ENCODE measurements at places on chromosomes 11 and 22. TPM values are rescaled to one million over a fixed set of nuclear protein-coding genes. Genes with fewer than 3 reads are reported as not detected.

DNA sequence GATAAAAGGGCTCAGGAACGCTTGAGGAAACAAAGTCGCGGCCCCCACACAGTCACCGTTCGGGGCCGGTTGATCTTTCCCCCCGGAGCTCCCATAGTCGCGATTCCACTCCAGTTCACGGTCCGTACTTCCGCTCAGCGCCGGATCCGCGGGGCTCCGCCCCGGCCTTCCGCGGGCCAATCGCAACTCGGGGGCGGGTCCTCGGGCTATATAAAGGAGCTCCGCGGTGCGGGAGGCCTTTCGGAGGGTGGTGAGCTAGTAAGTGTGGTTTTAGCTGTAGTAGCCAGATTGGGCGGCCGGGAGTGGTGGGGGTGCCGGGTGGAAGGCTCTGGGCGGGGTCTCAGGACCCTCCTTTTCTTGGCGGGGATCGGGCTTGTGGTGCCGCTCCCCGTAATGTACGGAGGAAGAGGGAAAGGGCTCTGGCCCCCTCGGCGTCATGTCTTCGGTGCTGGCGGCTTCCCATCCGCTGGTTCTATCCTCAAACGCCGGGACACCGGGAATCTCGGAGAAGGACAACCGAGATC lies at the start of the genes C11orf98 and CSKMT:
Gene C11orf98 (minus strand): TSS at position 136 of the 524 bp plus-strand sequence. CDS start 41 bp downstream, at position 95.
Gene CSKMT (plus strand): TSS at position 238 of the 524 bp plus-strand sequence. CDS start 568 bp downstream, outside the sequence.
- H3K4me1 ChIP-seq, result no peaks in the 10 kb centered on the region
- peak within 1 kb of the TSS; percentile 93 for H3K27ac ChIP-seq
- H3K4me3 ChIP-seq, result peak within 1 kb of the TSS; percentile 80
- peak; percentile 94 for DNase-seq
- H3K27me3 ChIP-seq, result no peaks in the 10 kb centered on the region

- H3K27me3 ChIP-seq, result no peaks in the 10 kb centered on the region
- no peaks in the 10 kb centered on the region for H3K4me1 ChIP-seq
- no peak overlapping the region for H3K4me3 ChIP-seq
- no peaks in the 10 kb centered on the region for H3K36me3 ChIP-seq
- no peak for DNase-seq
- H3K27ac ChIP-seq, result no peak overlapping the region
These were observed 142.4 kb downstream of the DSCAML1 start for GRCh38 chr11:117654281-117655255.

- no peak overlapping the region for H3K4me3 ChIP-seq
- H3K27me3 ChIP-seq, result no peaks in the 10 kb centered on the region
- DNase-seq, result no peak
- H3K4me1 ChIP-seq, result no peaks in the 10 kb centered on the region
These were observed 120.1 kb upstream of the SLC5A12 start for GRCh38 chr11:26841818-26842473.

- H3K36me3 ChIP-seq, result no peaks in the 10 kb centered on the region
- no peak for DNase-seq
- H3K27me3 ChIP-seq, result no peaks in the 10 kb centered on the region
- no peaks in the 10 kb centered on the region for H3K4me1 ChIP-seq
- H3K4me3 ChIP-seq, result no peak overlapping the region
These were observed 47.3 kb downstream of the IGF2 start for GRCh38 chr11:2091786-2092463.

The ALG9 gene
- 31.2 TPM for total RNA-seq

- peak overlapping the region; percentile 40 for H3K27ac ChIP-seq
- no peaks in the 10 kb centered on the region for H3K27me3 ChIP-seq
- no peak for DNase-seq
- H3K36me3 ChIP-seq, result peaks cover 35% of the 10 kb centered on the region
These were observed 7.0 kb downstream of the UNC93B1 start for GRCh38 chr11:67996622-67997474.

GRCh38 chr11:17432002-17432401 lies 43.5 kb upstream of the KCNJ11 start:
- H3K27me3 ChIP-seq, result no peaks in the 10 kb centered on the region
- H3K4me3 ChIP-seq, result no peak overlapping the region
- no peaks in the 10 kb centered on the region for H3K36me3 ChIP-seq

GRCh38 chr11:121478226-121478894 lies 25.6 kb upstream of the SORL1-AS1 start:
- no peak overlapping the region for H3K27ac ChIP-seq
- no peaks in the 10 kb centered on the region for H3K36me3 ChIP-seq
- no peaks in the 10 kb centered on the region for H3K27me3 ChIP-seq
- H3K4me3 ChIP-seq, result no peak overlapping the region

GRCh38 chr22:46057246-46058090 lies 80.5 kb upstream of the WNT7B start:
- H3K27me3 ChIP-seq, result no peaks in the 10 kb centered on the region
- peak overlapping the region; percentile 97 for H3K27ac ChIP-seq
- no peaks in the 10 kb centered on the region for H3K36me3 ChIP-seq
- H3K4me3 ChIP-seq, result peak overlapping the region; percentile 0
- DNase-seq, result no peak

DNA sequence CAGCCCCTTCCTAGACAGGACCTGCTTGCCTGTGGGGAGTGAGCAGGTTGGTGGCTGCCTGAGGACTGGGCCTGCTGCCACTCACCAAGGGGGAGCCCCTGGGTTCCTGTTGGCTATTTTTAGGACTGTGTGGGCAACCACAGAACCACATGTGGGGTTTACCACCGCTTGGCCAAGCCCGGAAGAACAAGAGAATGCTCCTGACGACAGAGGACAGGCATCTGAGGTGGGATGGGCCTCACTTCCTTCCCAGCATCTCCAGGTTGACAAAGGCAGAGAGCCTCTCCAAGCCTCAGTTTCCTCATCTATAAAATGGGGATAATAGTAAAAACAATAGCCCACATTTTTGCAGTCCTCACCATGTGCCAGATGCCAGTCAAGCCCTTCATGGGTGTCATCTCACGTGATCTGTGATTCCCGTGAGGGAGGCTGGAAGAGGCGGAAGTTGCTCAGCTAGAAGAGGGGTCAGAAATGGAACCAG lies 43.6 kb downstream of the LRRC32 start:
- H3K27ac ChIP-seq, result no peak overlapping the region
- no peaks in the 10 kb centered on the region for H3K27me3 ChIP-seq
- no peak overlapping the region for H3K4me3 ChIP-seq
- H3K4me1 ChIP-seq, result peaks cover 23% of the 10 kb centered on the region
- H3K36me3 ChIP-seq, result no peaks in the 10 kb centered on the region

DNA sequence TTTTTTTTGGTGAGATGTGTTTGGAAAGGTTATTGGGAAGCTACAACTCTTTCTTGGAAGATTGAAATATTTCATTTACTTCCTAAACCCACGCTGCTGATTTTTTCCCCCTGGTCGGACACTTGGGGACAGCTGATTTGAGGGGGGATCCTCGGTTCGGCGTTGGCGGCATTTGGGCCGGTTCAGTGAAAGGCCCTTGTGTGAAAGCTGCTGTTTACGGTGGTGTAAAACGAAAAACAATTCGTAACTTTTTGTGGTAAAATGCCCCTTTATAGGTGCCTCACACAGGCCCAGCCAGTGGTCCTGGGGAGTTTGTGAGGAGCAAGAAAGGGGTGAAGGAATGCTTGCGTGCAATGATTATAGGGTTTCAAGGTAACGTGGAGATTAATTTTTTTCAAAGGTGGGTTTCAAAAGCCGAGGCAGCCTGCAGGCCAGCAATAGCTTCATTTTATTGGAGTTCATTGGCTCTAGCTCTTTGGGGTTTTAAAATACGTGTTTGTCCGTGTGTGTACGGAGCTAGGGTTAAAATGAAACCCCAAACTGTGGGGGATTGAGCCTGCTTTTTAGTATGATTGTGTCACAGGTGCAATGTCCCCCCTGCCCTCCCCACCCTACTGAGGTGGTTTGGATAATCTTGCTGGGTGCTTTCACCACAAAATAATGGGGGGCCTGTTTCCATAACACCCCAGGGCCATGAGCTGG lies 77.2 kb upstream of the PPARA start:
- peak overlapping the region; percentile 73 for H3K27ac ChIP-seq
- DNase-seq, result no peak
- H3K27me3 ChIP-seq, result no peaks in the 10 kb centered on the region
- no peaks in the 10 kb centered on the region for H3K36me3 ChIP-seq
- H3K4me3 ChIP-seq, result peak overlapping the region; percentile 85

DNA sequence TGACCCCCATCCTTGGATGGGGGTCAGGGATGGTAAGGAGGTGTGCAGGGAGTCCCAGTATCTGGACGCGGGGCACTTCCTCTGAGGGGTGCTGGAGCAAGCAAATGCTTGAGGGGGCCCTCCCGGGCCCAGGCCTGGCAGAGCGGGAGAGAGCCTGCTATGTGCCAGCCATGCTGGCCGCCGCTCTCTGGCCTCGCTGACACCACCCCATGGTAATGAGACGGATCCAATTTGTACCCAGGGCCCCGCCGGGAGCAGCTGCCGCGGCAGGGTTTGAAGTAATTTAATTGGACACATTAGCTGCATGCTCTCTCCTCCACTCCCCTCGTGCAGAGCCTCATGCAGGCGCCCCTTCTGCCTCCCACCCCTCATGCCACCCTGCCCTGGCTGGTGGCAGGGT lies 6.3 kb downstream of the SYT7 start:
- H3K27ac ChIP-seq, result no peak overlapping the region
- no peak overlapping the region for H3K4me3 ChIP-seq
- H3K36me3 ChIP-seq, result no peaks in the 10 kb centered on the region
- DNase-seq, result no peak
- H3K27me3 ChIP-seq, result no peaks in the 10 kb centered on the region

- H3K4me1 ChIP-seq, result no peaks in the 10 kb centered on the region
- no peak overlapping the region for H3K4me3 ChIP-seq
- no peak overlapping the region for H3K27ac ChIP-seq
- DNase-seq, result no peak
These were observed 695.3 kb downstream of the TBC1D22A start for GRCh38 chr22:47457509-47458300.

- no peaks in the 10 kb centered on the region for H3K4me1 ChIP-seq
- peaks cover 3% of the 10 kb centered on the region for H3K36me3 ChIP-seq
- no peak overlapping the region for H3K27ac ChIP-seq
- no peak for DNase-seq
- H3K27me3 ChIP-seq, result no peaks in the 10 kb centered on the region
These were observed 19.2 kb downstream of the FAM118A start for GRCh38 chr22:45328822-45329529.

The XKR3 gene
- total RNA-seq, result not detected

DNA sequence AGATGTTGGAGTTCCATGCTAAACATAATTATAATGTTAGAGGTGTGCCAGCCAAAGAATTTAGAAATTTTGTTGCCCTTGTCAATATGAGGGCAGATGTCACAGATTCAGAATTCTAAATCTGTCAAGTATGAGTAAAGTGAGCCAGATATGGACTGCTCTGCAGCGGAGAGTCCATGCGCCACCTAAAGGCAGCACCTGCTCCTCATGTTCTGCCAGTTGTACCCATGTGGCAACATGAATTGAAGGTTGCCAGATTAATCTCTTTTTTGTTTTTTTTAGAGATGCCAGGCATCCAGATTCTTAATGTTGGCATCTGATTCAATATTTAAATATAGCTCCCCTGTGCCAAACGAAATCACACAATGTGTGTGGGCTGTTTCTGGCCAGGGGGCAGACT lies 678.6 kb upstream of the ANO5 start:
- no peaks in the 10 kb centered on the region for H3K36me3 ChIP-seq
- H3K27me3 ChIP-seq, result no peaks in the 10 kb centered on the region
- H3K4me1 ChIP-seq, result no peaks in the 10 kb centered on the region
- H3K27ac ChIP-seq, result no peak overlapping the region

DNA sequence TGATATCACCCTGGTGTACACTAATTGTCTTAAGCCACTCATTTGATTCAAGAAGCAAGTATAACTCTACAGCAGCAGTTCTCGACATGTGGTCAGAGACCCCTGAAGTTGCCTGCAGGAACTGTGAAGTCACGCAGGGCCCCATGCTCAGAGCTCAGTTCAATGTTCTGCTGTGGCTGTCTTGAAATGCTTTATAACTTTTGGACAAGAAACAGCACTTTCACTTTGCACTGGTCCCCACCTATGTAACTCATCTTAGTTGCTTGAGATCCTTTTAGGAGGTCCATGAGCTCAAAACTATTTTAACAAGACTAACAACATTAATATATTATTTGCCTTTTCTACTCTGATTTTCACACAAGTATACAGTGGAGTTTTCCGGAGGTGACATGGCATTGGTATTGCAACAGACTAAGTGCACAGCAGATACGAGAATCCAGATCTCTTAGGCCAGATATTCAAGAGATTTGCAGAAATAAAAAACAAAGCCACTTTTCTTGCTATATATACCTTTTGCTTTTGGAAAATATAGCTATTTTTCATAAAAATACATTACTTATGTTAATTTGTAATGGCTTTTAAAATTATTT lies 64.8 kb downstream of the PRR5L start:
- no peaks in the 10 kb centered on the region for H3K27me3 ChIP-seq
- no peak for DNase-seq
- H3K4me1 ChIP-seq, result no peaks in the 10 kb centered on the region
- H3K4me3 ChIP-seq, result no peak overlapping the region
- no peaks in the 10 kb centered on the region for H3K36me3 ChIP-seq
- no peak overlapping the region for H3K27ac ChIP-seq

GRCh38 chr11:127105593-127106541 lies 105.3 kb upstream of the KIRREL3 start:
- DNase-seq, result no peak
- no peaks in the 10 kb centered on the region for H3K36me3 ChIP-seq
- H3K27ac ChIP-seq, result no peak overlapping the region
- no peaks in the 10 kb centered on the region for H3K27me3 ChIP-seq
- H3K4me3 ChIP-seq, result no peak overlapping the region

- H3K4me3 ChIP-seq, result no peak overlapping the region
- H3K4me1 ChIP-seq, result no peaks in the 10 kb centered on the region
- H3K27ac ChIP-seq, result no peak overlapping the region
- DNase-seq, result no peak
- no peaks in the 10 kb centered on the region for H3K27me3 ChIP-seq
These were observed 41.9 kb downstream of the CTTN start for GRCh38 chr11:70440206-70440605.

Data from tibial nerve (tissue), 4 donors.